ENCODE measurements at places on chromosomes 2 and 18. TPM values are rescaled to one million over a fixed set of nuclear protein-coding genes. Genes with fewer than 3 reads are reported as not detected.

DNA sequence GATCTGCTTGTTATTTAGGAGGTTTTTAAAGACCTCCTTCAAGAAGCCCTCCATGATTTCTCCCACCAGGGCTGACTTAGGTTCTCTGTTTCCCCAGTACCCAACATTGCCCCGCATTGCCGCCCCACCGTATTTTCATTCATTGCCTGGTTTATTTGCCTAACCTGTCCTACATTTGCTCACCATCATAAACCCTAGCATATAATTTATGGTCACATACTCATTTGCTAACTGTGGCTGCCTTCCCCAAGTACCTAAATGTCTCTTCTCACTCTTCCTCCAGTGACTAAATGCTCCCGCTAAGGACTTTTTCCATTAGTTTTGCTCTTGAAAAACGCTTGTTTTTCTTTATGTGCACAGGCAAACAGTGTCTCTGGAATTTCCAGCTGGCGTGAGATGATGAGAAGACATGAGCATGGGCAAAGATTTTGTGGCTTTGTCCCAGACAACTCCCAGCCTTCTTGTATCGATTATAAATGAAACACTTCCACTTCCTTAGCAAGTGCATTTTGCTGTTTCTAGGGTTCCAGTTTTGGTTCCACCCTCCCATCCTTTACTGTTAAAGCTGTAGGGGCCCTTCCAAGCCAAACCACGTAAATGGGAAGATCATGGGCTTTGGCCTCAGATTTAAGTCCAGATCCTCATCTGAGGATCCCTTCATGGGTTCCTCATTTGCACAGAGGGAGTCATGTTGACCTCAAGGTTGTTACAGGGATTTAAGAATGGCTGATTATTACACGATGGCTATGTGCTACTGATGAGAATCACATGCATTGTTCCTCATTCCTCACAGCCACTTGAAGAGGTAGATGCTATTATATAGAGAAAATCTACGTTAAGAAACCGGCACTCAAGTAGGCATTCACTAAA is 21.0 kb upstream of the ARMC9 start:
- H3K4me3 ChIP-seq: no peak overlapping the region
- H3K36me3 ChIP-seq: peaks cover 9% of the 10 kb centered on the region
- no peaks in the 10 kb centered on the region for H3K27me3 ChIP-seq
- no peak for DNase-seq
- peaks cover 22% of the 10 kb centered on the region for H3K4me1 ChIP-seq
- no peak overlapping the region for H3K27ac ChIP-seq

GKN2 gene
- total RNA-seq: not detected

DNA sequence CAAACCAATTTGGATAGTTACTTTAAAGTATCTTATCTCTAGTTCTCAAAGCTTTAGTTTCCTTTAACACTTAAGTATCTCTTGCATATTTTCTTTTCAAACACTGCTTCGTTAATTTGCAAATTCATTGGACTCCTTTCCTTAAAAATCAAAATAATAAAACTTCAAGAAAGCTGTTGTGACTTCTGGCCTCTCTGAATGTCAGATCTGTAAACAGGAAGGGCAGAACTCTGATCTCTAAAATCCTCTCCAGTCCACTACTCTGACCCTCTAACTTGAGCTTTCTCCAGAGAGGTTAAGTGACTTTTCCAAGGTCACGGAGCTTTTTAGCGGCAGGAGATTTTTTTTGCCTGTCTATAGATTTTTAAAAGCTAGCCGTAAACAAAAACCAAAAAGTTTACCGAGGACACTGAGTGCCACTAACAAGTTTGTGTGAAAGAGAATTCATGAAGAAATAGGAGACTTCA is 155.5 kb downstream of the TGIF1 start:
- no peaks in the 10 kb centered on the region for H3K36me3 ChIP-seq
- peaks cover 34% of the 10 kb centered on the region for H3K4me1 ChIP-seq
- no peaks in the 10 kb centered on the region for H3K27me3 ChIP-seq
- peak overlapping the region; percentile 89 for H3K27ac ChIP-seq

ANAPC1 gene
- 50.4 TPM for total RNA-seq

GRCh38 chr2:39508198-39508597 is 71.1 kb upstream of the MAP4K3 start:
- no peak overlapping the region for H3K4me3 ChIP-seq
- H3K36me3 ChIP-seq: no peaks in the 10 kb centered on the region
- no peak overlapping the region for H3K27ac ChIP-seq
- H3K4me1 ChIP-seq: no peaks in the 10 kb centered on the region
- H3K27me3 ChIP-seq: no peaks in the 10 kb centered on the region

GRCh38 chr2:9322576-9322975 is 100.8 kb downstream of the ITGB1BP1 start:
- H3K27ac ChIP-seq: no peak overlapping the region
- no peaks in the 10 kb centered on the region for H3K4me1 ChIP-seq
- no peak for DNase-seq
- no peaks in the 10 kb centered on the region for H3K27me3 ChIP-seq
- no peaks in the 10 kb centered on the region for H3K36me3 ChIP-seq

DNA sequence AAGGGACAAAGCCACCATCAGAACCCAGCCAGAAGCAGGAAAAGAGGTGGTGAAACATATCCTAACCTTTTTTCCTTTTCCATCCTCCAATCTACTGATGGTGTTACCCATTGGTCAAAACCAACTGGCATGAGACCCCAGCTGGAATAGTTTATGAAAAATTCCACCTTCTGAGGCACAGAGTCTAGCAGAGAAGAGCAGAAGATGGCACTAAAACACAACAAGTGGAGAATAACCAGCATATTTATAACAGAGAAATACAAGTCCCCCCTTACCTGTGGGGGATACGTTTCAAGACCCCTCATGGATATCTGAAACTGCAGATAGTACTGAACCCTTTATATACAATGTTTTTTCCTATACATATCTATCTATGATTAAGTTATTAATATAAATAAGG is 4.9 kb upstream of the INPP1 start:
- no peak overlapping the region for H3K27ac ChIP-seq
- DNase-seq: no peak
- peaks cover 7% of the 10 kb centered on the region for H3K4me1 ChIP-seq
- no peaks in the 10 kb centered on the region for H3K27me3 ChIP-seq

- peaks cover 3% of the 10 kb centered on the region for H3K4me1 ChIP-seq
- peak overlapping the region; percentile 80 for H3K4me3 ChIP-seq
- peaks cover 2% of the 10 kb centered on the region for H3K36me3 ChIP-seq
- no peak for DNase-seq
Observed at GRCh38 chr2:173966274-173967098, 1.3 kb upstream of the SP3 start.

DNA sequence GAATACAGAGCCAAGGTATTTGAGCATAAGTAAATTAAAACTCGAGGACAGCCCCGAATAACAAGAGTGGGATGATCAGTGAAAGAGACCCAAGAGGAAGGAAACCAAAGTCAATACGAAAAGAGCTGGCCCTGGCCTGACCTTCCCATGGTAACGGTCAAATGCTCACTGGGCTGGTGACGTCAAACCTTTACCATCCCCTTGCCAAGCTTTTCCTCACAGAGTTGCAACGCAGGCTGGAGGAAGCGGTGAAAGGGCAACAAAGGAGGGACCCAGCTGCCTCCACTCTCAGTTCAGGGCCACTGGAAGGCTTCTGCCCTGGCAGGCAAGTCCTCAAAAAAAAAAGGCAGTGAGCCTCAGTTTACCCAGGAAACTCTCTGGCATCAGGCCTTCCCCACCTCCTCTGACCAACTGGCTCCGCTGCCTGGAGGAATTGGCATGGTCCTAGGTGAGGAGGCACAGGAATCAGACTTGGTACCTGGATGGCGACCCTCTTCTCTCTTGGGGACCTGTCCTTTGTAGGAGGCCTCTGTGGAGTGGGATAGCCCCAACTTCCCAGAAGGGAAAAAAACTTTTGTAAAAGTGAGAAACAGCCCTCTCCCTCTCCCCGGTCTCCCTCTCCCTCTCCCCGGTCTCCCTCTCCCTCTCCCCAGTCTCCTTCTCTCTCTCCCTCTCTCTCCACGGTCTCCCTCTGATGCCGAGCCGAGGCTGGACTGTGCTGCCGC is 212.4 kb downstream of the ANAPC1 start:
- no peak overlapping the region for H3K27ac ChIP-seq
- no peaks in the 10 kb centered on the region for H3K36me3 ChIP-seq
- DNase-seq: no peak
- no peak overlapping the region for H3K4me3 ChIP-seq
- no peaks in the 10 kb centered on the region for H3K27me3 ChIP-seq

ANKRD29 gene
- not detected for total RNA-seq

COA5 gene
- total RNA-seq: 36.1 TPM

- H3K4me1 ChIP-seq: peaks cover 15% of the 10 kb centered on the region
- H3K27ac ChIP-seq: no peak overlapping the region
- H3K36me3 ChIP-seq: no peaks in the 10 kb centered on the region
- no peaks in the 10 kb centered on the region for H3K27me3 ChIP-seq
Observed at GRCh38 chr2:70498054-70498453, 55.6 kb downstream of the TGFA start.

DNA sequence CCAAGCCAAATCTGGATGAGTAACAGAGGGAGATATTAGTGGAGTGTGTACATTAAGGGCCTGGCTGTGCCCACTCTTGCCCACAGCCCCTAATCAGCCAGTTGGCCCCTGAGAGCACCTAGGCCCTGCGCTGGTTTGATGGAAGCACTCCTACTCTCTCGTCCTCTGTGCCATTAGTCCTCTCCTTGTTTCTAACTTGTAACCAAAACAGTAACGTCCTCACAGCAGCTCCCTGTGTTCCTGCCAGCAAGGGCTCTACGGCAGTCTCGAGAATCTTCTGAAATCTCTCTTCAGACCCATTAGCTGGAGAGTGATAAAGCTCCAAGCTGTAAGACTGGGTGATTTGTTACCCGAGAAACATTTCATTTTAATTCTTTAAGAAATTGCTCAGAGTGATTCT is 76.1 kb downstream of the LRRC30 start:
- no peaks in the 10 kb centered on the region for H3K4me1 ChIP-seq
- no peak for DNase-seq
- H3K27ac ChIP-seq: no peak overlapping the region

DNA sequence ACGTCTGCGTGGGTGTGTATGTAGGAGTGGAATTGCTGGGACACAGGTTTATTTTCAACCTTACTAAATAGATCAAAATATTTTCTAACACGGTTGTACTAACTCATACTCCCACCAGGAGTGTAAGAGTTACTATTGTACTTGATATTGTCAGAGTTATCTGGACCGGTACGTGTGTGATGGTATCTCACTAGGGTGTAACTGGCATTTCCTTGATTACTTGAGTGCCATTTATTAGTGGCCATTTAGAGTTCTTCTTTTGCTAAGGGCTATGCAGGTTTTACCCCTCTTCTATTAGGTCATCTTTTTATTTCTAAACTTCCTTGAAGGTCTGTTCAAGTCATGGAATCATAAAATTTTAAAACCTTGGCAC is 33.5 kb downstream of the CENPO start:
- no peak overlapping the region for H3K4me3 ChIP-seq
- H3K27me3 ChIP-seq: no peaks in the 10 kb centered on the region
- no peak overlapping the region for H3K27ac ChIP-seq
- DNase-seq: no peak

DNA sequence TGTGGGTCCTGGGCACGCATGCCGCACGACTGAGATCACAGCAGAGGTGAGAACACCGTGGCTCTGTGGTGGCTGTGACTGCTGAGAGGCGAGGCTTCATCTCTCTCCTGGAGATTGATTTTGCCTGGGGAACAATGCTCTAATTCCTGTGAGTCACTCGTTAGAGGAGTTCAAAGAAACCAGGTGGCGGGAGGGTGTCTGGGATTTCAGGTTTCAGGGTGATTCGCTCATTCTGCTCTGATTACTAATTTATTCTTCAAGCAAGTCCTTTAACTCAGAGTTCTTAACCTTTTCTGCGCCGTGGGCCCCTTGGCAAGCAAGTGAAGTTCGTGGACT is 56.3 kb downstream of the GLI2 start:
- no peaks in the 10 kb centered on the region for H3K4me1 ChIP-seq
- H3K36me3 ChIP-seq: no peaks in the 10 kb centered on the region
- H3K4me3 ChIP-seq: no peak overlapping the region

- no peaks in the 10 kb centered on the region for H3K27me3 ChIP-seq
- peaks cover 33% of the 10 kb centered on the region for H3K36me3 ChIP-seq
- peaks cover 12% of the 10 kb centered on the region for H3K4me1 ChIP-seq
- H3K4me3 ChIP-seq: no peak overlapping the region
Observed at GRCh38 chr2:221423210-221423804, 148.8 kb downstream of the EPHA4 start.

HOXD12 gene
- not detected for total RNA-seq

GRCh38 chr2:18477293-18477692 is 83.2 kb downstream of the RDH14 start:
- no peaks in the 10 kb centered on the region for H3K27me3 ChIP-seq
- H3K4me1 ChIP-seq: no peaks in the 10 kb centered on the region
- H3K27ac ChIP-seq: no peak overlapping the region
- H3K36me3 ChIP-seq: no peaks in the 10 kb centered on the region
- DNase-seq: no peak

DNA sequence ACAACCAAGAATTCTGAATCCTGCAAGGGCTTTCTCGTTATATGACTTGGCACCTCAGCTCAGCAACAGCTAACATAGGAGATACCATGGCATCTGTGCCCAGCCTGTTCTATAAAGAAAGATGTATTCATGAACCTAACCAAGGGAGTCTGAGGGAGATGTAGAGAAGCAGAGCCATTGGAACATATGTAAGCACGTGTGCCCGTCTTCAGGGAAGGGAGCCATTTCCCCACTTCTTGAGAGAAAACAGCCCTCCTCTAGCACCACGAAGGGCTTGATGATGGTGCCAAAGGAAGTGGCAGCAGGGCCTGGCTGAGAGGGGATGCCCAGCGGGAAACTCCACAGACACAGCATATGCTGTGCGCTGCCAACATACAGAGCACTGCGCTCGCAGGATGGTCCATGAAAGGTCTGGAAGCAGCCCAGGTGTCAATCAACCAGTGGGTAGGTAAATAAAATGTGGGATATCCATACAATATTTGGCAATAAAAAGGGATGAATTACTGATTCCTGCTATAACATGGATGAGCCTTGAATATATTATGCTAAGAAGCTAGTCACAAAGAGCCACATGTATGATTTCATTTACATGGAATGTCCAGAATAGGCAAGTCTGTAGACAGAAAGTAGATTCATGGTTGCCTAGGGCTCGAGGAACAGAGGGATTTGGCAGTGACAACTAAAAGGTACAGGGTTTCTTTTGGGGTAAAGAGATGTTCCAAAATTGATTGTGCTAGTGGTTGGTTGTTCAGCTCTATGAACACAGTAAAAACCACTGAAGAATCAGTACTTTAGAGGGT is 16.1 kb downstream of the TMEM247 start:
- DNase-seq: no peak
- H3K36me3 ChIP-seq: no peaks in the 10 kb centered on the region
- no peak overlapping the region for H3K27ac ChIP-seq
- no peak overlapping the region for H3K4me3 ChIP-seq

- H3K36me3 ChIP-seq: no peaks in the 10 kb centered on the region
- H3K27ac ChIP-seq: no peak overlapping the region
- no peak overlapping the region for H3K4me3 ChIP-seq
- no peaks in the 10 kb centered on the region for H3K4me1 ChIP-seq
Observed at GRCh38 chr2:123566291-123566946, 458.7 kb upstream of the CNTNAP5 start.

EEF1B2 gene
- total RNA-seq: 404 TPM

- DNase-seq: no peak
- H3K36me3 ChIP-seq: no peaks in the 10 kb centered on the region
- H3K4me3 ChIP-seq: no peak overlapping the region
- no peaks in the 10 kb centered on the region for H3K4me1 ChIP-seq
Observed at GRCh38 chr18:6139007-6139406, 243.7 kb upstream of the TMEM200C start.

GRCh38 chr2:171807831-171808393 is 86.1 kb downstream of the SLC25A12 start:
- H3K4me3 ChIP-seq: no peak overlapping the region
- no peak overlapping the region for H3K27ac ChIP-seq

CYRIA gene
- total RNA-seq: 54.8 TPM

FRZB gene
- not detected for total RNA-seq

- no peak overlapping the region for H3K27ac ChIP-seq
- DNase-seq: peak; percentile 69
- H3K4me1 ChIP-seq: peaks cover 10% of the 10 kb centered on the region
- H3K27me3 ChIP-seq: peaks cover 20% of the 10 kb centered on the region
- H3K4me3 ChIP-seq: no peak overlapping the region
- no peaks in the 10 kb centered on the region for H3K36me3 ChIP-seq
Observed at GRCh38 chr2:20015482-20016083, 3.1 kb upstream of the MATN3 start.

All from natural killer cell (primary cell).